ENCODE measurements at places on chromosomes 12 and 14.

DNA sequence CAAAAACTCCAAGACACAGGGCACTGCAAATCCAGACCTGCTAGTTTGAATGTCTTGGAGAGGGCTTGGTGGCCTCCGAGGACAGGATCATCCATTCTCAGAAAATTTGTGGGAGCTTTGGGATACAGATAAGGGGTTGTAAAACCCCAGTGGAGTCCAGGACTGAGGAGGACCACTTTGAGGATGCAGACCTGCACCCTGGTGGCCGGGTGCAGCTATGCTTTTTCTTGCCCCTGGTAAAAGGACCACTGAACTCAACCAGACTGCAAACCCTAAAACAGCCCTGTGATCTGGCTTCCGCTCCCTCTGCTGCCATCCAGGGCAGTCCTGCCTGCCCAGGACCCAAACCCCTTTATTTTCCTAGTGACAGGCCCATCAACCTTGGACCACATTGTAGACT lies 169.5 kb upstream of the DAAM1 start:
- no peak for DNase-seq

DNA sequence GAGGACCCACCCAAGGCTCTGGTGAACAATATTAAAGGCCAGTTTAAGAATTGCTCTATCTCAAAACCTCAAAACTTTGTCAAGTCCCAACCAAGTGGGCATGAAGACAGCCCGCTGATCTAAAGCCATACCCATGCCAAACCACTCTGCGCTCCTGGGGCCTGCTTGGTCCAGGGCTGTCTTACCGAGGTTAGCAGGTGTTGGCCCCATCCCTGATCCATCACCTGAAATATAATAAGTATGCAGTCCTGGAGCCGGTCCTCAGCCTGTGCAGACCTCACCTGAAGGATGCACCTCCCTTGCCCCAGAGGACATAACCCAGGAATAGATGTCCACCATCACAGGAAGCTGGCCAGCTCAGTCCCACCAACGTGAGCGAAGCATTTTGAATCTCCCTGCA lies 198.3 kb upstream of the FKBP4 start:
- DNase-seq = no peak

DNA sequence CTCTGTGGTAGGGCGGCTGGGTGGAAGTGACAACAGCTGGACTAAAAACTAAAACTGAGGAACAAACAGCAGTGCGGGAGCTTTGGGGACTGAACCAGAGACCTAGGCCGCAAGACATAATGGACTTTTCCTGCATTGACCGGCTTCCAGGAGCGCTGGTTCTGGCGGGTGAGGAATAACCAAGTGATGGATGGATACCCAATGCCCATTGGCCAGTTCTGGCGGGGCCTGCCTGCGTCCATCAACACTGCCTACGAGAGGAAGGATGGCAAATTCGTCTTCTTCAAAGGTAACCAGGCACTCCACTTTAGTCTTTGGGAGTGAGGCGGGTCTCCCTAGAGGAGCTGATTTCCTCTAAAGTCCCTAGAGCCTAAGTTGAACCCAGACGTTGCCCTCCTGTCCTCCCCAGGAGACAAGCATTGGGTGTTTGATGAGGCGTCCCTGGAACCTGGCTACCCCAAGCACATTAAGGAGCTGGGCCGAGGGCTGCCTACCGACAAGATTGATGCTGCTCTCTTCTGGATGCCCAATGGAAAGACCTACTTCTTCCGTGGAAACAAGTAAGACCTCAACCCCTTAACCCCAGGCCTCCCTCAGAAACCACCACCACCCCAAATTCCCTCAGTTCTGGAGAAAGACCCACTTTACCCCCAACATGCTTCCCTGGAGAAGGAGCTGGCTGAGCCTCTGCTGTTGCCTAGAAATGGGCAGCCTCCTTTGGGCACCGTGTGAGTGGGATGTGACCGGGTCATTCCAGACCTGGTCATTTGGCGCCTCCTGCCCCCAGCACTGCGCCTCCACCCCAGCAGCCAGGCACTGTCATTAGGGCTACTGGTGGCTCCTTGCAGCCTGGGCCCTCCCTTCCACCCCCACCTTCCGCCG lies 8.1 kb downstream of the MMP14 start:
- no peak for DNase-seq

DNA sequence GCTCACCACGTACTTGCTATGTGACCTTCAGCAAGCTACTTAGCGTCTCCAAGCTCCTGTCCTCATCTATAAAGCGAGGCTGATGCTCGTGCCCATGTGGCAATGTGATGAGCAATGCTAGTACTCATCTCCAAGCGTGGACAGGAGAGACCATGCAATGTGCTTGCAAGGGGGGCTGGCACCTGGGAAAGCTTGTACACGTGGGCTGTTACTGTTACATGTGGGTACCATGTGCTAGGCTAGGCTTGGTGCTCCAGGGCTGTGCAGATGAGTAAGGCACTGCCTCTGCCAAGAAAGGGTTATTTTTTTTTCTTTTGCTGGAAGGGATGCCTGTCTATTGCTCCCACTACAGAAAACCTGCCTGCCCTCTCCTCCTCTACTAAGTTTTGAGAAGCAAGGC lies 46.6 kb downstream of the TSPAN11 start:
- peak; percentile 23 for DNase-seq

GRCh38 chr14:68216079-68216478 lies 396.5 kb downstream of the RAD51B start:
- DNase-seq = no peak

- no peak for DNase-seq
Observed at GRCh38 chr12:10636611-10637010, 23.2 kb upstream of the MAGOHB start.

- peak; percentile 52 for DNase-seq
Observed at GRCh38 chr12:90773491-90773890, 181.5 kb downstream of the CCER1 start.

DNA sequence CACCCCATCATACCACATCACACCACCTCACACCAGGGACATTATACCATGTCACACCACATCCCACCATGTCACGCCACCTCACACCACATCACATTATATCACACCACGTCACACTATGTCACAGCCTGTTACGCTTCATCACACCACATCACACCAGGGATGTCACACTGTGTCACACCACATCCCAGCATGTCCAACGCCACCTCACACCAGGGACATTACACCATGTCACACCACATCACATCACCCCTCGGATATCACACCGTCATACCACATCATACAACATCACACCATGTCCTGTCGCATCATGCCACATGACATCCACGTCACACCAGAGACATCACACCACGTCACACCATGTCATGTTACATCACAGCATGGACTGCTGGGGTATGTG lies 235.5 kb downstream of the TMEM121 start:
- DNase-seq = no peak

DNA sequence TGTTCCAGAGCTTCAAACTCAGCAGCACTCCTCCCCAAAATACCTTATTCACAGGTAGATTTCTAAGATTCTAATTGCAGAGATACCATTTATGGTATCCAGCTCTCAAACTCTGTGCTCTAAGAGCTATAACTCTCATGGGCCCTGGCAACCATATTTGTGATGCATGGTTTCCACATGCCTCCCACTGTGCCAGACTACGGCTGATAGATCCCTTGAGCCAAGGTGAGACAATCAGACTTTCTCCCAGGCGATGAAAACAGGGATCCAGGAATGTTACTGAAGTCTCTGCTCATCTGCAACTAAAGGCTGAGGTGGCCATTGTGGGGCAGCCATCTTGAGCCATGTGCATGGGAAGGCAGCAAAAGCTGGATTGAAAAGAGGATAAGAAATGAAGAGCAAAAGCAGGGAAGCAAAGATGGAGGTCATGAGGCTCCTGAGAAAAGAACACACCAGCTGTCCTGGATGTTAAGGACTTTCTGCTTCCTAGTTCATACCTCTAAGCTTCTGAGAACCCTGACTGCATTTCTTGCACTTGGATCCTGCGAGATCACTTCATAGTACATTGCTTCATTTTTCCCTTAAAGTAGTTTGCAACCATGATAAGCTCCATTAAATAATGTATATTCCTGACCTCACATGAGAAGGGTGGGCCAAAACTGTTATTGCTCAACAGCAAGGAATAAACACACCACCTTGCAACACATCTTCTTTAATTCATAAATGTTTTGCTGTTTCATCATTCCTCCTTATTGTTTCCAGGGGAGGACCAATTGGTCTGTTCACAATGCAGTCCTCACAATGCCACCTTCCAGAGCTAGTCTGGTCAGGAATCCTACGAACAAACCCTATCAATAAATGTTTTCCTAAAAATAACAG lies 5.4 kb downstream of the EGLN3 start:
- no peak for DNase-seq

- DNase-seq = no peak
Observed at GRCh38 chr12:5756338-5756842, 188.7 kb downstream of the ANO2 start.

DNA sequence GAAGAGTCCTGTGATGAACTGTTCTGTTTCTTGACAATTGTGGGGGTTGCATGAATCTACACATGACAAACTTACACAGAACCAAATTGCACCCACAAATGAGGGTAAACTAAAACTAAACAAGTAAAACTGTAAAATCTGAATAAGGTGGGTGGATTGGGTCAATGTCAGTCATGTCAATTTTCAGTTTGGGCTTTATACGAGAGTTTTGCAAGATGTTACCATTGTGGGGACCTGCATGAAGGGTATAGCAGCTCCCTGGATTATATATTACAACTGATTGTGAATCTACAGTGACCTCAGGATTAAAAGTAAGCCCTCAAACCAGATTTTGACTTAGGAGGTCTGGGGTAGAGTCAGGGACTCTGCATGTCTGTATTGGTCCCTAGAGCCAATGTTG lies 101.5 kb upstream of the LHX5 start:
- DNase-seq = no peak

- no peak for DNase-seq
Observed at GRCh38 chr14:56585461-56586084, 6.0 kb downstream of the TMEM260 start.

GRCh38 chr14:24051176-24051788 lies 527 bp upstream of the CARMIL3 start:
- no peak for DNase-seq

GRCh38 chr12:26691234-26691970 lies 141.6 kb downstream of the ITPR2 start:
- DNase-seq = peak; percentile 98

- DNase-seq = no peak
Observed at GRCh38 chr12:104662908-104663307, 206.2 kb downstream of the CHST11 start.

DNA sequence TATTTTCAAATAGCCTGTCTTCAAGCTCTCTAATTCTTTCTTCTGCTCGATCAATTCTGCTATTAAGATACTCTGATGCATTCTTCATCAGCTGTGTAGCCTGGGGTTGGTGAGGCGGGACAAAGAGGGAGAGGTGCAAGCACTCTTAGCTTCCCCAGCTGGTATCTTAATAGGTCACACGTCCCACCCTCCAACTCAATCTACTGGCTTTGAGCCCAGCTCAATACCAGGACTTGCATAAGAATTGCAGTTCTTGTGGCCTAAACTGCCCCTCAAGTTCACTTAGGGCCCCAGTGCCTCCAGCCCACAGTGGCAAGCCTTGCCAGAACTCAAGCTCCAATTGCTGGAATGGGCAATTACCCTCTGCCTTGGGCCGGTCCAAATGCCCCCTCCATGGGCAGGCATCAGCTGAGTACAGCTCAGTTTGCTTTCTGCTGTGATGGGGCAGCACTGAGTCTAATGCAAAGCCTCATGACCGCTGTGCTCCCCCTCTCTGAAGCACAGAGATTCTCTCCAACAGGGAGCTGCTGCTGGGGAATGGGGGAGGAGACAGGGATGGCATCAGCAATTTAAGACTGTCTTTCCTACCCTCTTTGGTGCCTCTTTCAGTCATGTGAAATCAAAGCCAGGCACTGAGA lies 5.6 kb upstream of the SPATA7 start:
- no peak for DNase-seq

GRCh38 chr14:97443412-97443811 lies 646.2 kb downstream of the VRK1 start:
- no peak for DNase-seq

DNA sequence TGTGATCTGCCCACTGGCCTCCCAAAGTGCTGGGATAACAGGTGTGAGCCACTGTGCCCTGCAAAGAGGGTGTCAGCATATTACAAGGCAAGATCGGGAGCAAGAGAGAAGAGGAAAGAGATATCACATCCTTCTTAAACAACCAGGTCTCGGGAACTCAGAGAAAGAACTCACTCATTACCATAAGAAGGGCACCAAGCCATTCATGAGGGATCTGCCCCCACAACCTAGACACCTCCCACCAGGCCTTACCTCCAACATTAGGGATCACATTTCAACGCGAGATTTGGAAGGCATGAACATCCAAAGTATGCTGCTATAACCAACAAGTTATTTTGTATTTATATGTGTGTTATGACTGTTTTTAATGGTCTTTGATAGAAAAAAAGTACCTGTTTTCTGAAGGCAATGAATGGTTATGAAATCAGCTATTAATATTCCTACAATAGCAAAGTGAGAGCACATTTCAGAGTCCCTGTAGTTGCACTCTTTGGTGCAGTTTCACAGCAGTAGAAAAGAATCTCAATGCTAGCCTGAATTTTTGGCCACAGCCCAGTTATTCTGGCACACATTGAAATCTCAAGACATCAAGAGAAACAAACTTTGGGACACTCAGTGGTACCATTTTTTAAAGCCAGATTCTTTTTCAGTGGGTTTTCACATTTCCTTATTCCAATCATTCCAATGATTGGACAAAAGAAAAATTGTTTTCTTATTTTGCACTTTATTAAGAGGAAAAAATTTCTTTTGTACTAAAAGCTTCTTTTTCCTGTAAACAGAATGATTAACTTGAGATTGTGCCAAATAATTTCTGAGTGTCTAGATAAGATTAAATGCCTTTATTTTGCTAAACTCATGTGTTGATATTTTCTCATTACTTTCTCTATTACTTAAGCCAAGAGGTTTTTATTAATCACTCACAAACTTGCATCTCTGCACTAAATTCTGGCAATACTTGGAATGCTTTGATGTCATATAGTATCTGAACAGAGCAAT lies 582.6 kb upstream of the ATP2B1 start:
- DNase-seq = no peak

DNA sequence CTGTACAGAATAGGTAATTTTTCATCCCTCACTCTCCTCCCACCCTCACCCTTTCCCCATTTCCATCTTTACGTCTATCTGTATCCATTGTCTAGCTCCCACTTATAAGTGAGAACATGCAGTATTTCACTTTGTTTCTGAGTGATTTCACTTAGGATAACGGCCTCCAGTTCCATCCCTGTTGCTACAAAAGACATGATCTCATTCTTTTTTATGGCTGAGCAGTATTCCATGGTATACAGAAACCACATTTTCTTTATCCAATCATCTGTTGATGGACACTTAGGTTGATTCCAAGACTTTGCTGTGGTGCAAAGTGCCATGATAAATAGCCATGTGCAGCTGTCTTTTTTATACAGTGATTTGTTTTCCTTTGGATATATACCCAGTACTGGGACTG lies 16.4 kb downstream of the EEA1 start:
- DNase-seq = no peak

- peak; percentile 43 for DNase-seq
Observed at GRCh38 chr14:99603471-99604277, at the start of gene CCDC85C. TSS of gene CCDC85C (minus strand) at chr14:99604207. CDS start at chr14:99603959, 248 bp downstream.

DNA sequence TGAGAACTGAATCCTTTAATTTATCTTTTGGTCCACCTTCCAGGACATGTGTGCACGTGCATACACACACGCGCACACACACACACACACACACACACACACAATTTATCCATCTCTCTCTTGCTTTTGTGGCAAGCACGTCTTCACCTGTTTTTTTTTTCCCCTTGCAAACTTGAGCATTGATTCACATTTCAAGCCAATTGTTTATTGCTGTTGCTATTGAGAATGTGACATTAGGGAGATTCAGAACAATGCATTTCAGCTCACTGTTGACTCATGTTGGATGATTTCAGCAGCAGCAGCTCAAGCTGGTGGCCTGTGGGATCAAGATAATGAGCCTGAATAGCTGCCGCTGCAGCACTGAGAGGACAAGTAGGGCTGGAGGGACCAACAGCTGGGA lies 128.9 kb downstream of the SNAPC1 start:
- DNase-seq = no peak

Measured in fibroblast of skin of right quadriceps (primary cell).